Naive thymus-derived CD8-positive, alpha-beta T cell (primary cell): ENCODE measurements at places on chromosomes 13 and 19.

DNA sequence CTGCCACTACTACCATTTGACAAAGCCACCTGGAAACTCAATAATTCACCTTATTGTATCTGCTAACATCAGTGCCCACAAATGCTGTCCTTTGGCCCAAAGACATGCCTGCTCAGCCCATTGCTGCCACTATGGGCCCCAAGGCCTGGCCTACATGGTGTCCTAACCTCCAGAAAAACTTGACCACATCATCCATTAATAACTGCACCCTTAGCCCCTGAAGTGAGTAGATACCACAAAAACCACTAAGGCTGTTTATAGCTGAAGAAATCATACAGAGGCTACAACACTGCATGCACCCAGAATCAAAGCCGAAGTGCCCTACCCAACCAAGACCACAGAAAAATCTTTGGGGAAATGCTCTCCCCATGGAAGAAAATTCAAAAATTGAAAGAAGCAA, 932.8 kb upstream of the SLITRK6 start:
- DNase-seq: no peak

- DNase-seq: no peak
Observed at GRCh38 chr13:75841905-75842304, 205.8 kb downstream of the LMO7 start.

- DNase-seq: no peak
Observed at GRCh38 chr19:48418317-48419064, 25.0 kb downstream of the GRIN2D start.

DNA sequence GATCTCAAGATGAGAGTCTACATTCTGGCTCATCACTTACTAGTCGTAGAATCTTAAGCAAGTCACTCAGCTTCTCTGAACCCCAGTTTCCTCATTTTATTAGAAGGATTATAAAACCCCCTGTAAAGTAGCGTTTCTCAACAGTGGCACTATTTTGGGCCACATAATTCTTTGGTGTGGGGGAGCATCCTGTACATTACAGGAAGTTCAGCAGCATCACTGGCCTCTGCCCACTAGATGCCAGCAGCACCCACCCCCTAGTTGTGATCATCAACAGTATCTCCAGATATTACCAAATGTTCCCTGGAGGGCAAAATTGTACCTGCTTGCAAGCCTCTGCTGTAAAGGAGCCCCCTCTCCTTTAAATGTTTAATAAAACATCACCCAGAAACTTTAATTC, 22.6 kb downstream of the STARD13 start:
- no peak for DNase-seq

DNA sequence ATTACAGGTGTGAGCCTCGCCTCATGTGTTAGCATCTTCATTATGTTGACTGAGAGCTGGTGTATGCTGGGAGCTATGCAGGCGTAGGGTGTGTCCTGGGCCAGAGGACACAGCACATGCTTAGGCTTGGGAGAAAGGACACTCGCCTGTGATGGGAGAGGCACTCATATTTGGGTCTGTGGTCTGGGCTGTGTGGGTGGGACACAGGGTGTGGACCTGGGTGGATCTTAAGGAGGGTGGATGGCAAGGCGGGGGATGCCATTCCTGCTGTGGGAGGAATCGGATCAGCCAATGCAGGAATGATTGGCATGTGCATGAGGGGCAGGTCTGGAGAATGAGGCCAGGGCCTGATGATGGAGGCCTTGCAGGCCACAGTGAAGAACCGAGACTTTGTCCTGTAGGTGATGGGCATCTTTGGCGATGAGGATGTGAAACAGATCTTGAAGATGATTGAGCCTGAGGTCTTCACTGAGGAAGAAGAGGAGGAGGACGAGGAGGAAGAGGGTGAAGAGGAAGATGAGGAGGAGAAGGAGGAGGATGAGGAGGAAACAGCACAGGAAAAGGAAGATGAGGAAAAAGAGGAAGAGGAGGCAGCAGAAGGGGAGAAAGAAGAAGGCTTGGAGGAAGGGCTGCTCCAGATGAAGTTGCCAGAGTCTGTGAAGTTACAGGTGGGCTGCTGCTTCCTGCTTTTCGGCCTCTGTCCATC, 55.4 kb downstream of the RYR1 start:
- no peak for DNase-seq

DNA sequence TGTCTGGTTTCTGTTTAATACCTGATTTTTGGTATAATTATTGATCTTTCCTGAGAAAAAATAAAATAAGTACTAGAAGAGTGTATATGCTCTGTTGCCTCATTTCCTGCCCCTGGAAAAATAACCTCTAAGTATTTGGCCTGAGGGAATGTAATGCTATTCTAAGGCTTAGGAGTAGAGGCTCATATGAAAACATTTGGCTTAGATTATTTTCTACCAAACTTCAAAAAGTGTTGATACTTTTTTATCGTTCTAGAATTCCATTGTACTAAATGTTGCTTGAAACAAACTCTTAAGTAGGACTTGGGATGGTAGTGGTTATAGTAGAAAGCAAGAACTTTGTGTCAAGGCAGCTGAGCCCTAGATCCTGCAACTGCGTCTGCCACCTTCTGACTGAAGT, 57.8 kb downstream of the COG3 start:
- no peak for DNase-seq

- DNase-seq: no peak
Observed at GRCh38 chr13:90867336-90867683, 480.2 kb upstream of the MIR17HG start.

DNA sequence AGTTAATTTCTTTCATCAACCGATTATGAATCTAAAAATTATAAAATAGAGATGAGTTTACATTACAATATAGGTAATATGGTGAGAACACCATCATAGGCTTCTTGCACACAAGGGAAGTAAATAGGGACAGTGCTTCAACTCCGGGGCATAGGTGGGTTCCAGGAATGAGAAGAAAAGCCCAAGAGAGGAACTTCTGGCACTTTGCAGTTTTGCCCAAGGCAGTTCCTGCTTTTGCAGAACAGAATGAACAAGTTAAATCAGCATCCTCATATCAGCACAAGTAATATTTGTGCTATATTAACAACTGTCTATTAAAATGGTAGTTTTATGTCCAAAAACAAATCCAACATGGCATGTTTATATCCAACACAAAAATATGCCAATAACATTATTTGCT, 60.1 kb downstream of the DACH1 start:
- no peak for DNase-seq

DNA sequence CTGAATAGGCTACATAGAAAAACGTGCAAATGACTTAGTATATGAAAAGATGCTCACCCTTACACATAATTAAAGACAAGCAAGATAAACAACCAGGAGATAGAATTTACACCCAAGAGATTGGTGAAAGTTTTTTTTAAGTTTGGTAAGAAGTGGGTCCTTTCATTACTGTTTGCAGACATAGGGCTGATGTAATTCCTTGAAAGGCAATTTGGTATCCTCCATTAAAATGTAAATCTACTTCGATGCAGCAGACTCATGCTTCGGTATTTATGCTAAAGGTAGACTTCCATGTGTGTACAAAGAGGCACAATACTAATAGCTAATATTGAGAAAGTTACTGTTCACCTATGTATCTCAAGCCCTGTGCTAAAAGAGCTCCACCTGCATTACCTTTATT, 33.5 kb downstream of the CNMD start:
- DNase-seq: no peak

- no peak for DNase-seq
Observed at GRCh38 chr13:91292630-91293221, 54.8 kb upstream of the MIR17HG start.

- DNase-seq: no peak
Observed at GRCh38 chr19:16496613-16496983, 404 bp downstream of the C19orf44 start.

- no peak for DNase-seq
Observed at GRCh38 chr13:94705081-94706030, 7.0 kb downstream of the SOX21 start.

DNA sequence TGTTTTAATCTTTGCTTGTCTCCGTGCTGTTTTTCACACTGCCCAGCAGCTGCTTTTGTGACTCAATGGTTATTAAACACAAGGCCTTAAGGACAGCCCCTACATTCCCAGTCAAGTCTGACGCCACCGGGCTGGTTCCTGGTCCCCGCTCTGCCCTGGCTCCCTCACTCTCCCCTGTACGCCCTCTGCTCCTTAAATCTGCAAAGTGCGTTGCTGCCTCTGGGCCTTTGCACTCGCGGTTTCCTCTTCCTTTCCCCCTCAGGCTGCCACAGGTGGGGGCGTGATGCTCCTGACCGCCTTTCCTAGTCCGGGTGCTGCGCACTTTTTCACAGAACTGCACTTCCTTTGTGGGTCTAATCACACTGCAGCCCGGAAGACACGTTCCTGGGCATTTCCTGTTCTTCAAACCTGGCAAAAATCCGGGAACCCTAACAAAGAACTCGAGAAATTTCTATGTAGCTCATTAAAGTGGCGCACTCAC, 25.6 kb downstream of the NOSIP start:
- peak; percentile 58 for DNase-seq

GRCh38 chr19:53980539-53981375, 10.7 kb upstream of the CACNG6 start:
- no peak for DNase-seq

GRCh38 chr13:22776394-22777186, 404.2 kb upstream of the SGCG start:
- DNase-seq: no peak

DNA sequence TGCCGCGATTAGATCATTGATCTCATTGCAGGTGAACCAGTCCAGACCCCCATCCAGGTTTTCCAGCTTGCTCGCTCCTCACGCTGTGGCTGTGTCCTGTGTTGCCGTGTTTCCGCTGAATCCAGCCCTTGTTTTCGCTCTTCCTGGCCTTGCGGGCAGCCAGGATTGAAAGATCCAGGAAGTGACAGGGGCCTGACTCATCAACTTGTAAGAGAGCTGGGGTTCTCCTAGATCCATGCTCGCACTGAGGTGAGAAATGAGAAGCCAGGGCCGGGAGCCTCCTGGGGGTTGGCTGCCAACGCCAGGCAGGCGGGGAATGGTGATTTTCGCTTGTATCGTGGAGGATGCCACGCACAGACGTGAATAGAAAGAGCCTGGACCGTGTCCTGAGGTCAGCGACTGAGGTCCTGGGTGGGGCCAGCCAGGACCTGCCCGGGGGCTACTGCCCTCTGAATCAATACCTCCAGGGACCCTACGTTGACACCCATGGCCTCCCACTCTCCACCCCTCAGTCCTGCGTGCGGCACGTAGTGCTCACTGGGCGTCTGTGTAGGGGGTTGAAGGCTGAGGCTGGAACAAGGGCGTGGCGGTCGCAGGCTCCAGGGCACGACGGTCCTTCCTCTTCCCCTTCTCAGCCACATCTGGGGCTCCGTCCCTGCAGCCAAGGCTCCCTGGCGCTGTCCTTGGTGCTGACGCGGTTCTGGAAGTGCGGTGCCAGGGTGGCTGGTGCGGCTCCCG, 7.3 kb upstream of the PTPRH start:
- no peak for DNase-seq

DNA sequence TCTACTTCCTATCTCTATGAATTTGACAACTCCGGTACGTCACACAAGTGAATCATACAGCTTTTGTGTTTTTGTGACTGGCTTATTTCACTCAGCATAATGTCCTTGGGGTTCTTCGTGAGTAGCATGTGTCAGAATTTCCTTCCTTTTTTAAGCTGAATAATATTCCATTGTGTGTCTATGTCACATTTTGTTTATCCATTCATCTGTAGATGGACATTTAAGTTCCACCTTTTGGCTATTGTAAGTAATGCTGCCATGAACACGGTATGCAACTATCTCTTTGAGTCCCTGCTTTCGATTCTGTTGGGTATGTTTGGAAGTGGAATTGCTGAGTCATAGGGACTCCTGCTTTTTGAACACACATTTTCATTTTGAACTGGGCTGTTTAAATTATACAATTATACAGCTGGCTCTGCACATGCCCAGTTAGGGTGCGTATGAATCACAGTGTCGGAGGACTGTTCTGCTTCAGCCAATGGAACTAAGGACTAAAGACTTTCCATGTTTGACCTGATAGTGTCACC, 43.0 kb upstream of the C13orf42 start:
- no peak for DNase-seq

DNA sequence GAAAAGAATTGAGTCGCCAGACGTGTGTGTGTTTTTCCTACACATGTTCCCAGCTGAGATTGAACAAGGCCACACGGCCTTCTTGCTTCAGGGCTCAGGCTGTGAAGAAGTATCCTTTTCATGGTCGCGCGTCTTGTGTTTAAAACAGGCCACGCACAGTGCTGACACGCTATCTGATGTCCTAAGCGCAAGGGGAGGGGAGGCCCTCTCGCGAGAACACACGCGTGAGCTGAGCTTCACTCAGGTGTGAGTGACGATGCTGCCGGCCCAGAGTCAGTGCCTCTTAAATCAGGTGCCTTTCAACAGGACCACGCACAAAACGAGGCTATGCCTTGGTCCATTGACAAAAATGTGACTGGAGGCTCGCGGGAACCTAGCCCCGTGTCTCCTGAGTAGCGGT, 103.7 kb downstream of the TEX29 start:
- DNase-seq: no peak

GRCh38 chr19:19775891-19776205, 42.9 kb upstream of the ZNF14 start:
- DNase-seq: no peak

DNA sequence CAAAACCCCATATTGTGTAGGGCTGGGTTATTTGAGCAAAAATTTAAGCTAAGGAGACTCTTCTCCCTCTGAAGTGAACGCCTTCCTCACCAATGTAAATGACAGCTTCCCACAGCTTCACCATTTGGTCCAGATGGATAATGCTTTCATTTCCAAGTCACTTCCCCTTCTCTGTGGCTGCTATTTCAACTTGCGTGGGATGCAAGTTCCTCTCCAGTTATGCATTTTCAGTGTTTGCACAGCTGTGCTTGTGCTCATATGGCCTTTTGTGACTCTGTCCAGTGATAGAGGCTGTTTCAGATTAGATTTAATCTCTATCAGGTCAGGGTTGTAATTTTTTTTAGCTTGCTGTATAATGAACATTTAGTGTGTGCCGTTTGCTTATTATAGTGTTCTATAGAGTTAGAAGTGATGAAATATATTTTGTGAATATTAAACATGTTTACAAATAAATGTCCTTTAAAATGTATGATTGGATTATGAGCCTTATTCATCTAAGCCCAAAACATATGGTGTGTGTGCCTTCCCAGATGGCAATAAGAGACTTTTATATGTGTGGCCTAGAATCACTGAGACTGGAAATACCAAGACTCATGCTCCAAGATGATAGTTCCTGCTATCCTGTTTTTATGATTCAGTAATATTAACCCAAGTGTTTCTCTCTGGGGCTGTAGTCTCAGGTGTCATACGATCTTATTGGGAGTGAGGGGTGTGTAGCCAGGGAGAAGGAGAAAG, 86.6 kb downstream of the TNFRSF19 start:
- no peak for DNase-seq

GRCh38 chr13:113433391-113433916, 19.8 kb downstream of the ADPRHL1 start:
- no peak for DNase-seq

DNA sequence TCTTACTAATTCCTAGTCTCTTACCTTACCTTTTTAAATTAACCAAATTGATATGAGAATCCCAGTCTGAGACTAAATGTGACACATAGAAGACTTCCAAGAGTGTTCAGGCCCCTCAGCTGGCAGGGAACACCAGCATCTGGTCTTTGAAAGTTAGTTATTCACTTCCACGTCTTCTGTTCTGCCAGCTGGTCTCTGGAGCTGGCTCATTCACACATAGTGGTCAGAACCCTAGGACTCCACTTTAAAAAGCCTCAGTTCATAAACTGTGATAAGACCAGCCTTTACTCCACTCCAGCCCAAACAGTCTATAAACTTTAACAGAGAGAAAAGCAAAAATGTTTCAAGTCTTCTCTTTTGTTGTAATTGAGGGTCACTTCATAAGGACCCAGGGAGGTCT, 263.0 kb downstream of the DCT start:
- DNase-seq: no peak

- no peak for DNase-seq
Observed at GRCh38 chr19:35851213-35852028, 883 bp downstream of the NPHS1 start.
